Inflammatory macrophage treated with lipopolysaccharide for 4 hours (primary cell): ENCODE measurements at places on chromosomes 6 and 20.

GRCh38 chr6:146041282-146041681 is 12.4 kb downstream of the GRM1 start:
- peak; percentile 2 for DNase-seq

DNA sequence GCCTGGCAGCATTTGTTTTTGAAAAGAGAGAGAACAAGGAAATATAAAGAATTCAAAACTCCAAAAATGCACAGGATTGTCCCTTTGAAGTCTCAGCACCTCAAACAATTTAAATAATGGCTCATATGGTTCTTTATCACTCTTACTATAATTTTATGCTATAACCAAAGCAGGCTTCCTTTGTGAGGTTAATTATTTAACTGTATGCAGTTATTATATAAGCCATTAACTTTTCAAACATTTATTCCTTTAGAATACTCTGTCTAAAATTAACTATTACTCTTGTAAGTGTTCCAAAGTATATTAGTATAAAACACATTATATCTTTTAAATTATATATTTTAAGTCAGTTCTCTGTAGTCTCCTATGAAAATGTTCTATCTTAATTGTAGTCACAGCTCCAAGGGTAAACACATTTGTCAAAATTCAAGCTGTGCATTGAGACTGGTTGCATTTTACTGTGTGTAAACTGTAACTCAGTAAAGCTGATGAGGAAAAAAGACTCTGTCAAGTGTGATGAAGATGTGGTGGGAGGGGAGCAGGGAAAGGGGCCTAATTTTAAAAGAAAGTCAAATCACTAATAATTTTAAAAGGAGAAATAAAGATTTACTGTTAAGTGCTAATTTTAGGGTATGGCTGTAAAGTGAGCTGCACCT is 20.0 kb upstream of the PLAGL1 start:
- DNase-seq = no peak

DNA sequence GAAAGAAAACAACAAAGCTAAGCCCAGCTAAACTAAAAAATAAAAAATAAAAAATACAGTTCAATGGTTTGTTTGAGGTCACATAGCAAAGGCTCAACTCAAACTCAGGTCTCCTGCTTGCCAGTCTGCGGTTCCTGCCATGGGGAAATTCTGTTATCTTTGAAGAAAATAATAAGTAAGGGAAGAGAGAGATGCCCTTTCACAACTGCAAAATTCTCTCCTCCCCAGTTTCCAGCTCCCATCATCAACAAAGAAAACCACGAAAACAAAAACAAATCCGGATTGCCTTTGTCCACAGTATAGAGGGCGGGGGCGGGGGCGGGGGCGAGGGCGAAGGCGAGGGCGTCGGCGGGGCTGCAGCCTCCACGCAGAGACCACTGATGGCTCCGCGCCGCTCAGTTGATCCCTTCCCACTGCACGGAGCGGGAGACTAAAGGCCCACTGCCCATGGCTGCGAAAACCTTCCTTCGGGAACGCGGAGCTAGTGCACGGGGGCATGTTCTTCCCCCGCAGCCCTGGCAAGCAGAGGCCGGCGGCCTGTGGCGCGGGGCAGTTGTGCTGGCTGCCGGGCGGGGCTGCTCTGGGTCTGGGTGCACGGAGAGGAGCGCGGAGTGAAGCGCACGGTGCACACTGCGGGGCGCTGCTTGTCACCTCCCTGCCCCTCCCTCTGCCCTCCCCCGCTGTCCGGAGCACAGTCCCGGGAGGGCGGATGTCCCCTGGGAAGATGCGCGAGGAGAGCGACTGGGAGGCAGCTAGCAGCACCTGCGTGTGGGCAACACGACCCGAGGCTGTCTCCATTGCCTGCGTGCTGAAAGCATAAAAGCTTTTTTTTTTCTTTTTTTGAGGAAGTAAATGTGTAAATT is 54.1 kb upstream of the TPD52L1 start:
- peak; percentile 14 for DNase-seq

- DNase-seq = peak; percentile 55
These were observed 2.3 kb downstream of the SERPINB1 start for GRCh38 chr6:2839195-2839981.

GRCh38 chr20:57613481-57613921 is 6.7 kb downstream of the ZBP1 start:
- no peak for DNase-seq

DNA sequence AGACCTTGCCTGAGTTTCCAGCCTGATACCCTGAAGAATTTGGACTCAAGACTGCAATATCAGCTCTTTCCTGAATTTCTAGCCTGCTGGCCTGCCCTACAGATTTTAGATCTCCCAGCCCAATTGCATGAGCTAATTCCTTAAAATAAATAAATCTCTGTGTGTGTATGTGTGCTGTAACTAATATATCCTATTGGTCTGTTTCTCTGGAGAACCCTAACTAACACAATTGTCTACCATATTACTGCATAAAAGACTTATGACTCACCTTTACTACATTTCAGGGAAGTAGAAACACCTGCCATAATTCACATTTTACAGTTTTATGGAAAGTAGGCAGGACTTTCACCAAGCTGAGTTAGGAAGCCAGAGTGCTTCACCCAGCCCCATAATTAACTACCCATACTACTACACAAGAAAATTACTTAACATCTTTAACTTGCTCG is 90.7 kb upstream of the BEND6 start:
- DNase-seq = no peak

DNA sequence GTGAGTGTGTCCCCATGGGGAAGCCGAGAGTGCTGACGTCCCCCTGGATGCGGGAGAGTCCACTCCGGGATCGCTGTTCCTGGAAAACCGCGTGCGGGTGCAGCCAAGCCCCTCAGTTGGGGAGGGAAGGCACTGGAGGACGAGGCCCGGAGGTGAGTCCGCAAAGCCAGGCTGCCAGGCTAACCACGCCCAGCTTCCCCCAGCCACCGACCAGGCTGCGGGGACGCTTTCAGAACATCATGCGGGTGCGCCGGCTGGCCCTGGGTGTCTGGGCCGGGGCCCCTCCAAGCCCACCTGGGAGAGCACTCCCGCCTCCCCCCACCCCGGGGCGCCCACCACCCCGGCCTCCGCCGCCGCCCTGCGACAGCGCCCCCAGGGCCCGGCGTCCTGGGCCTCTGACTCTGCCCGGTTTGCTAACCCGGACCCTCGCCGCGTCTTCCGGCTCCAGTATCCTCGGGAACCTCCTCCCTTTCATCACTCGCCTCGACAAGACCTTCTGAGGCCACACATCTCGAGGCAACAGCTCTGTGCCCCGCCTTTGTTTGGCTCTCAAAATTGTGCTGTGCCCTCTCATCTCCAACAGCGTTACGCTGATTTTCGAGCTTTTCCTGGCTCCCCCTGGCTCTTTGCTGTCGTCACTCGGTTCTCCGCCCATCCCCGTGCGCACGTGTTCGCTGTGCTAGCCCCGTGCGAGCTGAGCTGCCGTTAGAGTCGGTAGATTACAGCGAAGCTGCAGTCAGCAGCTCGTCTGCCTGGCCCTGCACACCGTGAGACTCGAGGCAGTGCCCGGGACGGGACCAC is 47.1 kb upstream of the ENTPD6 start:
- DNase-seq = no peak

DNA sequence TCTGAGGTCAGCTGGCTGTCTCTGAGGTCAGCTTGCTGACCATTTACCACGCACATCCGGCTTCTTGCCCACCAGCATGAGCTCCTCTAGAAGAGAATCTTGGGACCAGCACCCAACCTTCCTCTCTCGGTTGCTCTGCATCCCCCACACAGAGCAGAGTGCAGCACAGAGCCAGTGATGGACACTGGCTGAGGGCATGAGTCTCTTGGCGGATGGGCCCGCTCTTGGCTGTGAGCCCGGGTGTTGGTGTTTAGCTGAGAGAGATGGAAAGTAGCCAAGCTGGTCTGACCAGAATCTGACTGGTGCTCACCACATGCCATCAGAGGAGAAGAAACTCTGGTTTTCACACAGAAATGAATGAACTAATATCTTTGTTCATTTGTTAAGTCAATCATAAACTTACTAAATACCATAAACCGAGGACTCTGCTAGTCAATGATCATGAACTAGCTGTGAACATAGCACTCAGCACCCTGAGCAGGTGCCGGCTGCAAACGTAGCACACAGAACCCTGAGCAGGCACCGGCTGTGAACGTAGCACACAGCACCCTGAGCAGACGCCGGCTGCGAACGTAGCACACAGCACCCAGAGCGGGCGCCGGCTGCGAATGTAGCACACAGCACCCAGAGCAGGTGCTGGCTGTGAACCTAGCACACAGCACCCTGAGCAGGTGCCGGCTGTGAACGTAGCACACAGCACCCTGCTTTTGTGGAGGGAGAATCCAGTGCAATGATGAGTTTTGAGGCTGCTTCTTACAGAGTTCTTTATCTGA is 10.4 kb upstream of the THBS2 start:
- DNase-seq = no peak

GRCh38 chr6:11722805-11723631 is 55.6 kb downstream of the ADTRP start:
- peak; percentile 36 for DNase-seq

DNA sequence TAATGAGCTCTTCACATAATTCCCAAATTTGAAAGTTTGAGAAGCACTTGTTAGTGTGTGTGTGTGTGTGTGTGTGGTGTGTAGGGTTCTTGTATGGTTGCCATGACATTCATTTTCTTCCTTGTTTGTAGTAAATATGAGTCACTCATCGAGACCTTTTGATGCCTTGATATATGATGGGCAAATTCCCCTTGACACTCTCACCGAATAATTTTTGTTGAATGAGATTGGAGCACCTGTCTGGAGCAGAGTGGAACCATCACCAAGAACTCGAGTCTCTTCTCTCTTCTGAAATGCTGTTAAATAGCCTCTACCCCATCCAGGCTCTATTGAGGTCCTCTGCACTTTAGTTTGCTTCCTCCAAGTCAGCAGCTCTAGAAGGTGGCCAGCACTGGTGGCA is 29.6 kb upstream of the FAM184A start:
- no peak for DNase-seq

GRCh38 chr6:90500458-90500857 is 86.4 kb downstream of the MAP3K7 start:
- DNase-seq = no peak

DNA sequence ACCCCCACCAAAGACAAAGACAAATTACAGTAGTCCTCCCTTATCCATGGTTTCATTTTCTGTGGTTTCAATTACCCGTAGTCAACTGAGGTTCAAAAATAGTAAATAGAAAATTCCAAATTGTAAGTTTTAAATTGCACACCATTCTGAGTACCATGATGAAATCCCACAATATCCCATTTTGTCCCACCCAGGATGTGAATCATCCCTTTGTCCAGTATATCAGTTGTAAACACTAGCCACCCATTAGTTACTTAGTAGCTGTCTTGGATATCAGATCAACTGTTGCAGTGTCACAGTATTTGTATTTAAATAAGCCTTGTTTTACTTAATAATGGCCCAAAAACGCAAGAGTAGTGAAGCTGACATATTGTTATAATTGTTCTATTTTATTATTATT is 364.0 kb upstream of the ARID1B start:
- DNase-seq = no peak

DNA sequence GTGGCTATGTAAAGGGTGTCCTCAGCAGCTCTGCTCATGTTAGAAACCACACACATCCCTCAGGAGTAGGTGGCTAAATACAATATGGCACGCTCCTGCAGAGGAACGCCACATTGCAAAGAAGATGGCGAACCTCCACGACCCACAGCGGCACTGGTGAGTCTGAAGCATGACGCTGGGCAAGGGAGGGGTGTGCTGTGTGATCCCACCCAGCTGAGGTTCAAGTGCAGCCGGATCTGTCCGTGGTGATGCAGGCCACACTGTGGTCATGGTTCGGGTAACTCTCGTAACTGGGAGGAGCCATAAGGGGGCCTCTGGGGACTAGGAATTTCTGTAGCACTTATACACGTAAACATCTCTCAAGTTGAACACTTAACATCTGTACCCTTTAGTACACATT is 23.4 kb upstream of the APMAP start:
- DNase-seq = no peak

GRCh38 chr6:148415511-148416260 is 73.0 kb downstream of the SASH1 start:
- no peak for DNase-seq

- no peak for DNase-seq
These were observed 338 bp downstream of the SRXN1 start for GRCh38 chr20:652615-653109.

GRCh38 chr20:49343246-49343645 is 65.4 kb upstream of the ZNFX1 start:
- DNase-seq = no peak

DNA sequence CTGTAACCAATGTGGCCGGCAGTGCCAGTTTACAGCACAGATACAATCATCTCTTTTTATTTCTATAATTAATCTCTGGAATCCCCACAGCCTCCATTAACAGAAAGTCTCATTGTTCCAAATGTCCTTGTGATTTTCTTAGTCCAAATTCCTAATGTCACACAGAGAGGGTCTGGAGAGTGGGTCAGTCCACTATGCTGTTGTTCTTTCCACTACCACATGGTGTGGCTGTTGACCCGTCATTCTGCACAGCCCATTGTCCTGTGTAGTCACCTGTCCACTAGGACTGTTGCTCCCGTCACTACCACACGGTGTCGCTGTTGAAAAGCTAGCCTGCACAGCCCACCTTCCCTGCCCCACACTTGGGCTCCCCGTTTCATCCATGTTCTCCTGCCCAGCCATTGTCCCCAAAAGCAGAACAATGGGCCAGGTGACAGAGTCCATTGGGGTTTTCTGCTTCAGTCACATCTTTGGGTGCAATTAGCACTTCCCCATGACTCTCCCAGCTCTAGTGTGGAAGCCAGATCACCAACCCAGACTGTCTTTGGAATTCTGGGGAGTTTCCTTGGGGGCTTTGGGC is 8.6 kb upstream of the LBP start:
- DNase-seq = peak; percentile 29

DNA sequence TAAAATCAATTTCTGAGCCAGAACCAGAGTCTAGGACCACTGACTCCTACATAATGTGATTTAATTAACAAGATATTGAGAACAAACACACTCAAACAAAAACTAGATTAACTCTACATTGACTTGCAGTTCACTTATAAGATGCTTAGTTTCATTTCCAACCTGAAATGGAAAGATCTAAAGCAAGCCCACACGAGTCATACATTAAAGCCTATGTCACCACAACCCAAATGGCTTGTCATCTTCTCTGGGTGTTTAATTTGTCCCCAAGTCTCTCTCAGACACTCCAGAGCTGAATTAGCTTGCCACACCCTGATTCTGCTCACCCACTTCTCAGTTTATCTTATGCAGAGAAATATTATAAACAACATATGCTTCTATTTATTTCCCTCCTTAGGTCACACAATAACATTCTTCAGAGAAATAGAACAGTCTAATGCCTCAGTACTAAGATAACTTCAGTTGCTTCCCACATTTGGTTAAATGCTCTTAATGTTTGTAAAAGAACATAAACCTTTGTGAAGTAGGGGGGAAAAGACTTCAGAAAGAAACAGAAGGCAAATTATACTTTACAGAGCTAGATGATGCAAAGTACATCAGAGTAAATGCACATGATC is 8.8 kb upstream of the FBXO30 start:
- no peak for DNase-seq

- no peak for DNase-seq
These were observed 90.5 kb upstream of the PRSS16 start for GRCh38 chr6:27156874-27157458.

GRCh38 chr20:9514461-9515213 is at the start of gene LAMP5:
TSS of gene LAMP5 (plus strand) at chr20:9514590. CDS start at chr20:9514853, 263 bp downstream.
- DNase-seq = peak; percentile 19
